ENCODE measurements at places on chromosomes 16 and 17. TPM values are rescaled to one million over a fixed set of nuclear protein-coding genes. Genes with fewer than 3 reads are reported as not detected.

HASPIN gene
- total RNA-seq: 2.0 TPM

ATP2A3 gene
- total RNA-seq: 23.5 TPM

- DNase-seq: no peak
- H3K4me1 ChIP-seq: no peaks in the 10 kb centered on the region
- H3K4me3 ChIP-seq: no peak overlapping the region
Measured at GRCh38 chr16:23382279-23382678, 70.7 kb downstream of the COG7 start.

DNA sequence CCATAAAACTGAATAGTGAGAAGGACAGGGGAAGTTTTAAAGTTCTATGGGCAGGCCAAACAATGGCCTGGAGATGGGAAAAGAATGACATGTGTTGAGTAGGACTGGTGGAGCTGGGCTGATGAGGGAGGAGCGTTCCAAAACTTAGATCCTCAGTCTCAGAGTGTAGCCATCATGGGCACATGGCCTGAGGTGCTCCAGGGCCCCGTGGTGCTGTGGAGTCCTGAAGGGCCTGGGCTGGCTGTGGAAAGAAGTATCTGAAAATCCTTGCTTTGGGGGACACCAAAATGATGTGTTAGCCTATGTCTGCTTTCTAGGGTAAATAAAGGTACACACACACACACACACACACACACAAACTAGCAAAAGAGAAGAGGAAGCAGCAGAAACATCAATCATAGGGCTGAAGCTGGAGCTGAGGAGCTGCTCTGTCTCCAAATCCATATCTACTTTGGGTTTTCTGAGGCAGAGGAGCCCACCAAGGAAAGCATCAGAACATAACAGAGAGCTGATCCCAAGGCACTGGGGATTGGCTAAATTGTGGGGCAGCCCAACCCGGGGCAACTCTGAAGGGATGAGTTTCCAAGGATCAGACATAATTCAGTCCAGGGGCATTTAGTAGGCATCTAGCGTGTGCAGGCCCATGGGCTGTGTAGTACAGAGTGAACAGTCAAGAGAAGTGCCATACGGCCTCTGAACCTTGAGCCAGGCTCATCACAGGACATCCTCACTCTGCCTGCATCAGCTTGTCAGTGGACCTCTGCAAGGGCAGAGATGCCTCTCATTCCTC, 85.2 kb downstream of the C16orf78 start:
- DNase-seq: no peak
- no peak overlapping the region for H3K27ac ChIP-seq
- H3K4me1 ChIP-seq: no peaks in the 10 kb centered on the region
- no peak overlapping the region for H3K4me3 ChIP-seq
- H3K27me3 ChIP-seq: no peaks in the 10 kb centered on the region

DNA sequence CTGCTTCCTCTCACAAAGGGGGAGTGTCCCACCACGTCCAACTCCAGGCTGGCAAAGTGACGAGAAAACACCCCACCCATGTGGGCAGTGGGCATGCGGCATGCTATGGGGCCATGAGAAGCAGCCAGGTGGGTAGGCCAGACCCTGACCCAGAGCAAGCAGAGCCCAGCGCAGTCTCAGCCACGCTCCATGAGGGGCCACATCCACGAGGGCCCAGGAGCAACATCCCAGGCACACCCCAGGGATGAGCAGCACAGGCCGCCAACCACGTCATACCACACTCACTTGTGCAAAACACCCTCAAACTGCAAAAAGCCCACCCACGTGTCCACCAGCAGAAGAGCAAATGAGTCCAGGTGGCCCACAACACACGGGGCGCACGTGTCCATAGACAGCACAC, 117.0 kb downstream of the ZNF778 start:
- no peaks in the 10 kb centered on the region for H3K27me3 ChIP-seq
- H3K36me3 ChIP-seq: no peaks in the 10 kb centered on the region
- H3K4me1 ChIP-seq: peaks cover 10% of the 10 kb centered on the region
- no peak overlapping the region for H3K4me3 ChIP-seq

Data from uterus (tissue), 4 donors.